ENCODE measurements at places on chromosomes 2 and 18. TPM values are rescaled to one million over a fixed set of nuclear protein-coding genes. Genes with fewer than 3 reads are reported as not detected.

- no peak for DNase-seq
Measured at GRCh38 chr2:30655211-30655610, 152.0 kb downstream of the CAPN13 start.

DNA sequence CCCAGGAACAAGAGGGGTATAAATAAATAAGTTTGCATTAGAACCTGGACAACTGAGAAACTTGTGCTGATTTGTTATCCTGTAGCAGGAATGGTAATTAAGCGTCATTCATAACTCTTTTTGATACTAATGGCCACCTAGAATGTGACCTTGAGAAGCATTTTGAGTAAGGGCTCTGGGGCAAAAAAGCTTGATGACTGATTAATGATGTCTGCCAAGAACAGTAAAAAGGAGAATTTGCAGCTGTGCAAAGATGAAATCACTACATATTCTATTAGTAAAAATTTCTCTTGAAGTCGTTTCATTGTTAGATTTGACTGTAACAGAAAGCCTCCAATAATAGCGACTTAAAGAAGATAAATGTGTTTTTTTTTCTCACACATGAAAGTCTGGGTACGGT, 157.7 kb downstream of the PRKCE start:
- DNase-seq: no peak

The TMEM169 gene
- total RNA-seq: 0.84 TPM

- DNase-seq: peak; percentile 38
Measured at GRCh38 chr18:8783335-8783993, 78.1 kb downstream of the MTCL1 start.

- DNase-seq: no peak
Measured at GRCh38 chr2:84472856-84473565, 13.9 kb upstream of the SUCLG1 start.

- DNase-seq: no peak
Measured at GRCh38 chr18:41170346-41170745, 784.7 kb upstream of the PIK3C3 start.

DNA sequence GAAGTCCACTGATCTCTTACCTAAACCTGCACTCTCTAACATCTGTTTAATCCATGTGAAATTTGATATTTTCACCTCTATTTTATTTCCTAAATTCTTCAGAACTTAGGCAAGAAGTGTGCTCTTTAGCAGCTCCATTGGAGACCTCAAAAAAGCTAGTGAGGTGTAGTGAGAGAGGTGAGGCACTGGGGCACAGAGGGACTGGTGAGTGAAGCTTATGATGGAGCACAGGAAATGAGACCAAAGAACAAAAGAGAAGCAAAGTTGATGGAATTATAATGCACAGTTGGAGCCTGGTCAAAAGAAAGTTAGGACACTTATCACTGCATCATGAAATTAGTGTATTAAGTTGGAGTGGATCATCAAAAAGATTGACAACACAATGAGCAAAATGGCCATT, 1050.7 kb upstream of the NRXN1 start:
- no peak for DNase-seq

GRCh38 chr2:33090553-33091134, 143.9 kb downstream of the LTBP1 start:
- no peak for DNase-seq

GRCh38 chr2:159091976-159092375, 123.5 kb downstream of the TANC1 start:
- DNase-seq: no peak

DNA sequence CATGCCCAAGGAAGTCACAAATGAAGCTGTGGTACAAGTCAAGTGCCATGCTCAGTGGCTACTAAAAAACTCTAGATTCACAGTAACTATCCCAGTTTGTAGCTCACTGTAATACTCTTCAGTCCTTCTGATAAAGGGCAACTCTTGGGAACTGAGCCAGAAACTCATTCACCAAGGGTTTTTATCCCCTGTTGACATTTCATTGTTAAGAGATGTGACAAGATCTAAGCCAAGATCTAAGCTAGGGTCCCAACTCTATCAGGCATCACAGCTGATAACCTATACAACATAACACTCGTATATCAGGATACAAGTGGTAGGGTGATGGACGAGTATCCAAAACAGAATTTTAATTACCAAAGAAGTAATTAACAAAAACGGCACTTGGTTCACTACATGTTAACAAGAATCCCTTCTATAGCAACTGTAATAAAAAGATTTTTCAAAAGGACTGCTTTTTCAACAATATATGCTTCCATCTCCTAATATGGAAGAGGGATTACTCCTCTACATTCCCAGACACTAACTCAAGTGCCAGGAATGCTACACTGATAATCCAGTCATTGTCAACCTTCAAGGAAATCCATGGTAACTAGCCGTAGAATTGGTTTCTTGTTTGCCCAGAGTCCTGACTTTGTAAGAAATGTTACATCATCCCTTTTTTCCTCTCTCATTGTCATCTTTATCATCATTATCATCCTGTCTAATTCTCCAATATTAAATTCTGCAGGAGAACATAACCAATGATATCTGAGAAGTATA, 111.7 kb downstream of the CDH2 start:
- peak; percentile 57 for DNase-seq

- DNase-seq: no peak
Measured at GRCh38 chr2:210389856-210390255, 74.9 kb upstream of the MYL1 start.

DNA sequence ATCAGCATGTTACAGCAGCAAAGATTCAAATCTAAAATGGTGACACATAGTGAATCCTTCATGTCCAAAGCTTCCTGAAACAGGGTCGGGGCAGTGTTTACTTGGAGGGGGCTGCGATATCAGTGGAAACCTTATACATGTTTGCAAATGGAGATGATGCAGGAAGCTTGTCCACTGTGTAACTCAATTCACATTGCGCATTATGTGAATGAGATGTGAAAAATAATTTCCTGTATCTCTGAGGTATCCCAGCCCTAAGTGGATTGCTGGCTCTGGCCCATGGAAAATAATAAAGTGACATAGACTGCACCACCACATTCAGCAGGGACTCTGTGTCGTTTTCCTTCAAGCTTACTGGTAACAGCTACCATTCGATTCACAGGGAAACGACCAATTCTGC, 505.5 kb downstream of the GALR1 start:
- DNase-seq: no peak

DNA sequence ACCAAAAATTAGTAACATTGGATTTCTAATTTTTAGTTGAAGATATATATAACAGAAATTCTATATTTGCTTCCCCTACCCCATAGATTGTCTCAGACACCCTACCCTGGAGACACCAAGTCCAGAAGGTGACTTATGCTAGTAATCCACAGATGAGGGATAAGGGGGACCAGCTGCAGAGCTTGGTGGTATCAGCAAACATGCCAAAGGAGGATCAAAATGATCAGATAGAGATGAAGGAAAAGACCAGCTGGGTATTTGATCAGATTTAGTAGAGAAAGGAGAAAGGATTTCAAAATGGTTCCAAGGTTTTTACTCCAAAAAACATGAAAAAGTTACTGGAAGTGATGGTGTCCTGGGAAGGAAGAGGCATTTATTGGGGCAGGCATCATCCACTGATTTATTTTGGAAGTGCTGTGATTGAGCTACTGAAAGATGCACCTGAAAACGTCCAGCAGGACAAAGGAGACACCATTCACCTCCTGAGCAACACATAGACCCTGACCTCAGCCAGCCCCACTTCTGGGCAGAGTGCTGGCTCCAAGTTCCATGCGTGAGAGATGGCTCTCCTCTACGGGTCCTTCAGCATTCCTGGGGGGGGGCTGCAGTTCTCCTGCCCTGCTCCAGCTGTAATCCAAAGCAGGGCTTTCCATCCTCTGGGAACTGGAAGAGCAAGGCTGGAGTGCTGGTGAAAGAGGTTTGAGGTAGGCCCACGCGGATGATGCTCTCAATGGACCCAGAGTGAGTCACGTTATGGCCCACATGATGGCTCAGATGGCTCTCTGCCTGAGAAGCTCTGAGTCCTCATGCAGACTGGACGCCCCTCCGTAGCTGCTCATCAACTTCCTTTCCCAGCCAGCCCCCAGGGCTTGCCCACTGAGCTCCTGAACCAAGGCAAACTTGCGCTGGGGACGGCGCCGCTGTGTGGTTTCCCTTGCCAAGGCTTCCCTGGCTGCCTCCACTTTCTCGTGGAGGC, 3.7 kb upstream of the LRRFIP1 start:
- no peak for DNase-seq

GRCh38 chr2:195642679-195643068, 14.4 kb upstream of the SLC39A10 start:
- DNase-seq: no peak

DNA sequence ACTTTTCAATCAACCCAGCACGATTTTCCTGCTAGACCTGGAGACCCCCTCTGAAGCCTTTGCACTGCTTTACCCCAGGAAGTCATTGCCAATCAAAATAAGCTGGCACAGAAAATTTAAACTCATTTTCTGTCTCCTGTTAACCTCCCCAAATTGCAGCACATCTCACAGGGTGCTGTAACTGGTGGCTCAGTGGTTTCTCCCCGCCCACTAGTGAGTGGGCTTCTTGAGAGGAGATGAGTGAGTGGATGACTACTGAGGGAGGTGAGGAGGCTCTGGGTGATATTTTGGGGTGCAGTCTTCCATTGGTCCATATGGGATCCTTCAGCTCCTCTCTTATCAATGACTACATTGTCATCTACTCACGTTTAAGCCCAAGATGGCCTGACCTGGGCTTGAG, 239.8 kb upstream of the HS6ST1 start:
- DNase-seq: no peak

DNA sequence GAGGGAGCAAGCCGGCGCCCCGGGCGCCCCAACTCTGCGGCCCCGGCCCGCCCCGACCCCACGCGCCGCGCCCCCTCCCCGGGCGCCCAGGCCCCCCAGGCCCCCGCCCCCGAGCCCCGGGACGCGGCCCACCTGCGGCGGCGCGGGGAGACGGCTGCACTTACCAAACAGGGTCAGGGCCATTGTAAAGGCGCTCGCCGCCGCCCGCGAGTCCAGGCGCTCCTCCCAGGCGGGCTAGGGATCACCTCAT, 526 bp downstream of the CHN1 start:
- DNase-seq: no peak

- DNase-seq: no peak
Measured at GRCh38 chr2:71551631-71551915, 98.2 kb downstream of the DYSF start.
